Substantia nigra (tissue), 51 donors: ENCODE measurements at places on chromosomes 13 and 19.
A peak's percentile ranks its signal among the peaks of the same experiment; 100 is the strongest.

- DNase-seq: no peak
Observed at GRCh38 chr19:10797541-10798256, 38.3 kb downstream of the TMED1 start.

- DNase-seq: no peak
Observed at GRCh38 chr19:13102666-13103580, at the start of gene LYL1. Gene LYL1 (minus strand): TSS chr19:13102858. CDS start chr19:13101171, 1,687 bp downstream.

GRCh38 chr13:99855526-99856420, 115.8 kb downstream of the ZIC5 start:
- no peak for DNase-seq

DNA sequence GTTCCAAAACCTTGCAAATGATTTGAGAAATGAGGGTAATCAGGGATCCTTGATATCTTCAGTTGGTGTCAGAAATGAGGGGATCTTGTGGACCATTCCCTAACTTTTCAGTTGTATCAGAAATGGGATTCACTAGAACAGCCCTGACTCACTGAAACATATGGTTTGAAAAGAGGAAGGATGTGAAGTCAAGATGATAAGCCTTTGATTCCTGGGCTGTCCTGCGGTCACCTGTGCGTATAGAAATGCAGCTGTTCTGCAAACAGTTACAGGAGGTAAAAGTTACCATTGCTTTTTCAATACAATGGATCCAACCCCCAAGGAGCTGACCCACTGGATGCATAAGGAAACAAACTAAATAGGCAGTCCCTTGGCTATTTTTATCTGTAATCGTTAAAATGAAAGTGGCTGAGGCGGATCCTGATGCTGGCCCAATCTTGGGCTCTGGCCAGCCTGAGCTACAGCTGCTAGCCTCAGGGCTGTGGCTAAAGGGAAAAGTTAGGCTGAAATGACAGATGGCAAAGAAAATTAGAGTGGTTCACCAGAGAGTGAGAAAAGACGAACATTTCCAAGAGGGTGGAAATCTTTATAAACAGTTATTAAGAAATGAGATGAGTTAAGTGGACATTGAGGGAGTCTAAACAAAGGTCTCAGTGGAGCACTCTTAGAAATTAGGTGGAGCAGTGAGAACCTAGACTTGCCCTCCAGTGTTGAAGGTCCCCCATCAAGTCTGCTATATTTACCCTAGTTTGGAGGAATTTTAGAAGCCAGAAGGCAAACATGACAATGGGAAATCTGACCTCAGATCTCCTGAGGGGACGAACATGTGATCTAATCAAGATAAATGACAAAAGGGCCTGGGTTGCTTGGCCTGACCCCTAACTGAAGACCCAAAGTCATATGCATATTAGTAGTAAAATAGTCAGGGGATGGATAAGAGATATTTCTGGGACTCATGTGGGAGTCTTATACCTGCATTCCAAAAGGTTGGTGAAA, 7.6 kb downstream of the SIGLECL1 start:
- DNase-seq: no peak

DNA sequence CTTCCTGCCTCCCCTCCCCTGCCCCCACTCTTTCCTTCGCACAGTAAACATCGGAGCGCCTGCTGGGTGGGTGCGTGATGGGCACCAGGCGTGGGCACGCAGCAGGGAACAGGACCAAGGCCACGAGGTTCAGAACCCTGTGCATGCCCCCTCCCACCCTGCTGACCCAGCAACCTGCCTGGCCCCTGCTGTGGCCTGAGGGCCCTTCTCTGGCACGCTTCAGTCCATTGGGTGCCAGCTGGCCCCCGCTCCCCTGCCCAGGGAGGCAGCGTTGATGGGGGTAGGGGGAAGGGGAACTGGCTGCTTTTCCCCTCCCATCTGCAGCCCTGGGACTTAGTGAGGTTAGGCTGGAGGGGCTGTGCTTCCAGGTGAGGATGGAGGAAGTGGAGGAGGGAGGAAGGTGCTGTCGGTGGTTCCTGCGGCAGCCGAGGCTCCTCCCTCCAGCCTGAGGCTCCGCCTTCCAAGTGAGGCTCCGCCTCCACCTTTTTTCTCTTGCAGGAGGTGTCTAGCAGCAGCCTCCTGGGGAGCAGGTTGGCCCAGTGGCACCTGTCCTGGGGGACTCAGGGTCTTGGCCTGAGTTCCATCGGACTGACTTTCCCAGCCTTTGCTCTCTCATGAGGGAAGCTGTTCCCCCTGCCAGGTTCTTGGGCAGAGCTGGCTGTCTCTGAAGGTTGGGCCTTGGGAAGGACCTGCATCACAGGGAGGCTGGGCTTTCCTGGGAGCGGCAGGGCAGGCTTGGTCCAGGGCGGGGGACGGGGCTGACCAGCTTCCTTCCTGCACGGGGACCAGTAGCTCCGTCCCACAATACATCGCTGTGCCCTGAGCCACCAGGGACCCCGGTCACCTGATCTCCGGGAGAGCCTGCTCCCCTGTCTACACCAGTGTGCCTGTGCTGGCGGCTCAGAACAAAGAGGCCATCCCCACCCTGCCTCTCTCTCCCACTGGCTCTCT, 7.3 kb downstream of the PIAS4 start:
- no peak for DNase-seq

DNA sequence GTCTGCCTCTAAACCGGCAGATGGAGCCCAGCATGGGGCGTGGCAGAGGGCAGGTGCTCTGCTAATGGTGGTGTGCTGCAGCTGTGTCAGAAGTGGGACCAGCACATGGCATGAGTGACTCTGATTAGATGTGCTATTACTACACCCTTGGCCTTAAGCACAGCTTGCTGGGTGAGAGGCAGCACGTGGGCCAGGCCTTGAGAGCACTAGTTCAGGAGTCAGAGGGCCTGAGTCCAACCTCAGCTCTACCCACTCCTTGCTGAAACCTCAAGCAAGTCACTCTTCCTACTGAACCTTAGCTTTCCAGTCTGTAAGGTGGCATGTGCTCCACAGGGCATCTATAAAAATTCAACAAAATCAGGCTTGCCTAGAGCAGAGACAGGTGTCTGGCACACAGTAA, 22.7 kb downstream of the AKT2 start:
- DNase-seq: no peak

DNA sequence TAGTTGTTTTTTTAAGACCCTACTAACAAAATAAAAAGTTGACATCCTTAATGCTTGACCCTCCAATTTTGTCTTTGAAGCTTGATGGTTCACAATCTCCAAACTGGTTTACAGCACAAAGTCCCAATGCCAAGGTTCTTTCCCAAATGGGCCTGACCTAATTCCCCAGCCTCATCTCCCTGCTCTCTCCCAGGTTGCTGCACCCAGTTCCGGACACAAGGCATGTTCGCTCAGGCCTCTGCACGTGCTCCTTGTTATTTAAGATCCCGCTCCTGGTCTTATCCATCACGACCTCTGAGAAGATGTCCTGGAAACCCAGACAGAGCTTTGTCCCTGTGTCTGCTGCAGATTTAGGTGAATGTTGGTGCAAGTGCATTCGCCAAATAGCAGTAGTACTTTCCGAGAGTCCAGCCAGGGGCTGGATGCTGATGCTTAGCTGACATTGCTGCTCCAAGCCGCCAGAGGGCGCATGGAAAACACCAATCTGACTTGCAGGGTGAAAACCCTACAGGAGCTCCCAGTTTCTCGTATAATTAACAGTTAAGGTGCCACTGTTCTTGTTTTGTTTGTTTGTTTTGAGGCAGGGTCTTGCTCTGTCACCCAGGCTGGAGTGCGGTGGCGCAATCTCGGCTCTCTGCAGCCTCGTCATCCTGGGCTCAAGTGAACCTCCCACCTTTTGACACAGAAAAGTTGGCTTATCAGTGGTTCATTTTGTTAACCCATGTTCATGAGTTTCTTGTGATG, 18.5 kb downstream of the LYPD3 start:
- DNase-seq: peak; percentile 76

GRCh38 chr13:93561576-93562225, 335.1 kb downstream of the GPC6 start:
- DNase-seq: no peak

GRCh38 chr19:16327169-16327475, 2.5 kb downstream of the KLF2 start:
- DNase-seq: no peak

DNA sequence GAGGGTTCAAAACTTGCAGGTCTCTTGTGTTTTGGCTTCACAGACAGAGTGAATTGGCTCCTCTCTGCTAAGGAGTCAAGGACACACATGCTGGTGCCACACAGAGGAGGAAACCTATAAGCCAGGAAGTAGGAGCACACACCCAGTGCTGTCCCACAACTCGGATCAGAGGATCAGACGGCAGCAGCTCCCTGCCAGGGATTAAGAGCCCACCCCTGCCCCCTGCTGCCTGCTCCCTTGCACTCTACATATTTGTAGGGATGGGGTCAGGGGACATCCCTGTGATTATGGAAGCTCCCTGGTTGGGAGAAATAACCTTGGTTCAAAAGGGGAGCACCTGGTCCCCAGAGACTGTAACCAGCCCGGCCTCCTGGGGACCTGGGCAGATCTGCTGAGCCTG, 77.5 kb upstream of the CLDN10 start:
- no peak for DNase-seq

DNA sequence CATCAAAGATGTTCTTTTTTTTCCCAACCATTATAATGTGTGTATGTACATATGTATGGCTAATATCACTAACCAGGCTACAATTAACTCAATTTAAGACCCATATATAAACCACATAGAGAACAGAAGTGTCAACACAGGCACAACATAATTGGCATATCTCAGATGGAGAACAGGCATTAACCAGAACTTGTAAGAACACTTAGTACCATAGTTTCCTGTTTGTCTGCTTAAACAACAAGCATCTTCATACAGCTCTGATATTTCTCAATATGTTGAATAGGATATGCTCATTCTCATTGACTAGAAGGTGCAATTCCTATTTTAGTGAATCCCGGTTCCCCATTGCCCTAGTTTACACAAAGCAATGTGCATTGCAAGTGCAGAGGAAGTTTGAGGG, 116.9 kb upstream of the EDNRB start:
- DNase-seq: no peak

GRCh38 chr13:110312339-110313031, 5.4 kb downstream of the COL4A2 start:
- DNase-seq: no peak

GRCh38 chr19:45238556-45238955, 6.7 kb downstream of the EXOC3L2 start:
- no peak for DNase-seq

DNA sequence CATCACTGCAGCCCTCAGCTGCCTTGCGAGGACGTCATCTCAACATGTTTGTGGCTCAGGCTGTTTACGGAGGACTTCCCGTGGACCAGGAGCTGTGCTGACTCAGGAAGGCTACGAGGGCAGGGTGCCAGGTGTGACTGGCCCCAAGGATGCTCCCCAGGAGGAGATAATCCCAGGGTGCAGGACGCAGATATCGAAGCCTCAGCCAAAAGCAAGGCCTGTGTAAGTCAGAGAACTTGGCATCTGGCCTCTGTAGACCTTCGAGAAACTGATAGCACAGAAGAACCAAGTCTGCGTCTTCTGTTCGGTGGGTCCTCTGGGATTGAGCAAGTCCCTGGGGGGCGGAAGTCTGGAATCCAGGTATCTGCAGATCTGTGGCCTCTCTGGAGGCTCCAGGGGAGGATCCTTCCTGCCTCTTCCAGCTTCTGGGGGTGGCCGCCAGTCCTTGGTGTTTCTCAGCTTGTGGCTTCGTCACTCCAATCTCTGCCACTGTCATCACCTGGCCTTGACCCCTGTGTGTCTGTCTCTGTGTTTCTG, 2.6 kb upstream of the DOHH start:
- no peak for DNase-seq

DNA sequence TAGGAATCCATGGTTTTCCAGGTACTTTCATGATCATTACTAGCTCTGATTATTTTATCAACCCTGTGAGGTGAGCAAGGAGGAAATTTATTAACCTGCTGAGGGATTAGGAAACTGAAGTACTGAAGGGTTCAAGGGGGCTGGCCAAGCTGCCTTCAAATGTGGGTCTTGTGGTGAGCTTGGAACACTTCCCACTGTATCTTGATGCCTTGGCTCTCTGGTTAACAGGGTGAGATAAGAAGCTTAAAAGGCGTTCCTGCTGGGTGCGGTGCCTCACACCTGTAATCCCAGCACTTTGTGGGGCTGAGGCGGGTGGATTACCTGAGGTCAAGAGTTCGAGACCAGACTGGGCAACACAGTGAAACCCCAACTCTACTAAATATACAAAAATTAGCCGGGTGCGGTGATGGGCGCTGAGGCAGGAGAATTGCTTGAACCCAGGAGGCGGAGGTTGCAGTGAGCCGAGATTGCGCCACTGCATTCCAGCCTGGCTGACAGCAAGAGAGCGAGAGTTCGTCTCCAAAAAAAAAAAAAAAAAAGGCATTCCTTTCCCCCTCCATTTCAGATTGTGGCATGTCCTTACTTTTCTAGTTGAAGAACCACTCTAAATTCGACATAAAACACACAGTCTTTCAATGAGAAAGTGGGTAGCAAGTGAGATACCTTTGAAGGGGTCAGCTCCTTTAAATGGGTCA, 70.2 kb downstream of the KLF2 start:
- no peak for DNase-seq

DNA sequence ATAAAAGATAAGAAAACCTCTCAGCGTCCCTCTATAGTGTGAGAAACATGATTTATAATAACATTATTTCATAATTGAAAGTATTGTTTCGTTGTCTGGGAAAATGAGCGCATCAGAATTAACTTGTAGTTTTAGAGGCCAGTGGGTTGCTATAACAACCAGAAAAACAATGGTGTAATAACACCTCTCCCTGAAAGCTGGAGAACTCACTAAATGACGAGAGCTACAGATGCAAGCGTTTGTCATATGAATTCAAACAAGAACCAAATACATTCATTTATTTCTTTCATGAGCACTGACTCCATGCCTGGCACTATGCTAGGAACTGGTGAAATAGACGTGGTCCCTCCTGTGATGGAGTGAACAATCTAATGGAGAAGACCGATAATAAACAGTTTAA, 16.3 kb downstream of the KBTBD7 start:
- no peak for DNase-seq

DNA sequence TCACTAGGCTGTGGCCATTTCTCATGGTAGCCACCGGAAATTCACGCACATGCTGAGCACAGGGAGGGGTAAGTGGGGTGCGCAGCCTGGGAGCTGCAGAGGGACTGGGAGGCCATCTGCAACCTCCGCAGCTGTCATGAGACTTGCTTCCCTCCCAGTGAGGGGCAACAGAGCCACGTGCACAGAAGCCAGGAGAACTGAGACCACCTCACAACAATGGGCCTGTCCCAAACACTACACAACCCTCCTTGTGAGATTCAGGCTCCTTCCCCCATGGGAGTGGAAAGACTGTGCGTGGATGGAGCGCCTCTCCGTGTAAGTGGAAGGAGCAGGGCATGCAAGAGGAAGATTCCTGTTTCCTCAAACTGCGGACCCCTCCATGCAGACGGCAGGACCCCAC, 8.8 kb downstream of the C3 start:
- no peak for DNase-seq

- DNase-seq: no peak
Observed at GRCh38 chr19:53704011-53704410, 72.2 kb downstream of the DPRX start.

- no peak for DNase-seq
Observed at GRCh38 chr19:12987781-12988180, 7.5 kb upstream of the NFIX start.

DNA sequence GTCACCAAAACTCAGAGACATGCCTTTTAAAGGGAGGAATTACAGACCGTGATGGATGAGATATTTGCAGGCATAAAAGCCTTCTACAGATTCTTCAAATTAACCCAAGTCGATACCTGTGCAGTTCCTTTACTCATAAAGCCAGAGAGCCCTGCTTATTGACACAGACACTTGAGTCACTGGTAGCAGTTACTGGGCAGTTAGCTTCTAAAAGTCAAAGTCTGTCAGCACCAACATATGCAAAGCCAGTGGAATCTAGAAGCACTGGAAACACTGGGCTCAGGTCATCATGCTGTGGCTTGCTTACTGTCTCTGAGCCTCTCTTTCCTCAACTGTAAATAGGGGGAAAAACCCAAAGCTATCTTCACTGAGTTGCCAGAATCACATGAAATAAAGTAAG, 25.7 kb upstream of the LRCH1 start:
- DNase-seq: no peak
